ENCODE measurements at places on chromosomes 4 and X.

DNA sequence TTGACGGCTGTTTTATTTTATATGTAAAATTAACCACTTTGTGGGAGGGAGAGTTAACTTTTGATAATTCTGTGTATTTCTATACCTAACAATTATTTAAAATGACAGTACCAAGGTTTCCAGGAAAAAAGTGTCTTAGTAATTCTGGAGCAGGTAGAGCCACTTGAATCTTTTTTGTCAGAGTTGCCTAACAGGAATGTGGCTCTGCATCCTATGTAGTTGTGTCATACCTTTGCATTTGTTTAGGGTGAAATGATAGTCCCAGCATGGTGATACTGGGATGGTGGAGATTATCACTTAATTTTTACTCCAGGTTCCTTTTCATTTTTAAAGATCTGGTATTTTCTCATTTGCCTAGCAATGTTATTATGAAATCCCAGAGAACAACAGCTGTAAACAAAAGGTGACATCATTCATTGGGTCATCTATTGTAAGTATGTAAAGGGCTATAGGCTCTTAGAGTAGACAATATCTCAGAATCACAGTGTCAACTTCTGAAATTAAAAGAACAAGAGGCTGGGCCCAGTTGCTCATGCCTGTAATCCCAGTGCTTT, 9.6 kb downstream of the SGMS2 start:
- DNase-seq: no peak

DNA sequence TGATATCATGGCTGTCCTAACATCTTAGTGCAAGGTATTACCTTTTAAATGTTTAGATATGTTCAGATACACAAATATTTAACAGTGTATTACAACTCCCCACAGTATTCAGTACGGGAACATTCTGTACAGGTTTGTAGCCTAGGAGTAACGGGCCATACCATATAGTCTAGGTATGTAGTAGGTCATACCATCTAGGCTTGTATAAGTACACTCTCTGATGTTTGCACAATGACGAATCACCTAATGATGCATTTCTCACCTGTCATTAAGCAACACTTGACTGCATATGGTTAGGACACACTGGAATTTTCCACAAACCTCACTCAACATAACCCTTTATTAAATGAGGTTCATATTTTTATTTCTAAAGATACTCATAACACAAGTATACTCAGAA, 67.7 kb downstream of the THOC2 start:
- DNase-seq: no peak

- no peak for DNase-seq
Measured at GRCh38 chr4:6478546-6479220, 6.3 kb upstream of the PPP2R2C start.

DNA sequence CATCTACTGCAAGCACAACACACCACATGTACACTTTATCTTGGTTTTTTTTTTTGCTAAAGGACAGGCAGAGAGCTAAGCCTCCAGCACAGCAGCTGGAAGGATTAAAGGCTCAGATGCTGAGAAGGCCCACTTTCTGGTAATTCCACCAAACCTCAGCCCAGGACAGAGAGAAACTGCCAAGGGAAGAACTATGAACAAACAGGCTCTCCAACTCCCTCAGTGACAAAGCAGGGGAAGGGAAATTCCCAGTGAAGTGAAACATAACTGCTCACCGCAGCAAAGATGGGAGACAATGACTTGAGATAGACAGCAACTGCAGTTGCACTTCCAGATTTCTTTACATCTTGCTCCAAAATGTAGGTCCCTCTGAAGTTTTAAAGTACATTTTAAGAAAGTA, 4.8 kb downstream of the PROM1 start:
- no peak for DNase-seq

- no peak for DNase-seq
Measured at GRCh38 chr4:47342796-47343195, 120.7 kb downstream of the COMMD8 start.

DNA sequence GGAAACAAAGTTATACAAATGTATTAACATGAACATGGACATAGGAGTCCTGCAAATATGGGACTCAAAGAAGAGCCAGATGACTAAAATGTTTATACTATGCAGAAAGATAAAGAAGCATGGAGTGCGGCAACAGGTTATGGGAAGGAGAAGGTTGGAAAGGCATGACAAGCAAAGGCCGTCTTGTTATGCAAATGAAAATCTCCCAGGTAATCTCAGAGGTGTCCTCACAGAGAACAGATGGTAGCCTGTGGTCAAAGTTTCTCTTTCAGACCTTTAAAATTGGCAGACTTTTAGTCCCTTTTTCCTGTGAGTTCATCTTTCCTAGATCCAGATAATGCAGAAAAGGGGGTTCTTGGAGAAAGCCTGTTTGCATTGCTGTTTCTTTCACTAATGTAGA, 116.4 kb upstream of the BEND4 start:
- DNase-seq: no peak

DNA sequence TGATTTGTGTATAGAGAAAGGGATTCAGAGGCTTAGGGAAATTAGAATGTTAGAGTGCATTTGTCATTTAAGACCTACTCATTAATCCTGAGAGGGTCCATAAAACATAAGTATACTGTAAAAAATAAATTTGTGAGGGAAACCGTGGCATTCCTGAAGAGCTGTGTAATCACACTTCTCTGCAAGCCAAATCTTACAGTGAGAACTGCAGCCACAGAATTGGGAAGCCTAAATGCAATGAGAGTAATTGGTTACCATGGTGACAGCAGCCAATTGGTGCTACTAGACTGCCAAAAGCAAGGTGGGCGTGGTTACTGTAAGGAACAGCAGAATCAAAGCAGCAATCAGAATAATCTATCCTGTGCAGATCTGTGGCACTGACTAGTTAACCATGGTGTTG, 345.2 kb upstream of the GRID2 start:
- no peak for DNase-seq

GRCh38 chrX:151711787-151712186, 4.0 kb upstream of the FATE1 start:
- no peak for DNase-seq

DNA sequence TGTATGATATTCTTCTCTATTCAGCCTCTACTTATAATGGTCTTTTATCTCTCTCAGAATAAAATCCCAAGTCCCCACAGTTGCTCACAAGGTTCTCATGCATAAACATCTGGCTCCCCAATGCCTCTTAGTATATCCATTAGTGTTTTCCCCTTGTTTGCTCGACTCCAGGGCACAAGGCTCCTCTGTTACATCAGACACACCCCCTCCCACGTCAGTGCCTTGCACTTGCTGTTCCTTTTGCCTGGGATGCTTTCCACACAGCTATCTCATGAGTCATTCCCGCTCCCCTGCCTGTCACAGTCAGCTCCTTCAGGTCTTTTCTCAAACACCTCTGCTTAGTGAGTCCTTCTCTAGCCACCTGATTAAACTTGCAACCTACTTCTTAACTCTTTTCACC, 260.2 kb downstream of the IL1RAPL1 start:
- no peak for DNase-seq

- no peak for DNase-seq
Measured at GRCh38 chr4:137312257-137312656, 220.0 kb downstream of the PCDH18 start.

GRCh38 chr4:4455210-4455865, 68.4 kb downstream of the NSG1 start:
- no peak for DNase-seq

GRCh38 chrX:330726-331150, 12.1 kb upstream of the GTPBP6 start:
- DNase-seq: no peak

DNA sequence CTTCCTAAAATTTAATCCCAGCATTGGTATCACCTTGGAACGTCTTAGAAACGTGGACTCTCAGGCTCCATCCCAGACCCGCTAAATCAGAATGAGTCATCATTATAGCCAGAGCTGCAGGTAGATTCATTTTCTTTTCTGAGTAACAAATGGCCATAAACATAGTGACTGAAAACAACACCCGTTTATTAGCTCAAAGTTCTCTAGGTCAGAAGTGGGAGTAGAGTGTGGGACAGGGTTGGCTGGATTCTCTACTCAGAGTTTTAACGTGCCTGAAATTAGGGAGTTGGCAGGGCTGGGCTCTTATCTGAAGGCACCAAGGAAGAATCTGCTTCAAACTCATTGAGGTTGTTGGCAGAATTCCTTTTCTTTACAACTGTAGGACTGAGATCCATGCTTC, 101.8 kb upstream of the C1QTNF7 start:
- DNase-seq: no peak

GRCh38 chrX:10795721-10796120, 175.3 kb upstream of the MID1 start:
- no peak for DNase-seq

DNA sequence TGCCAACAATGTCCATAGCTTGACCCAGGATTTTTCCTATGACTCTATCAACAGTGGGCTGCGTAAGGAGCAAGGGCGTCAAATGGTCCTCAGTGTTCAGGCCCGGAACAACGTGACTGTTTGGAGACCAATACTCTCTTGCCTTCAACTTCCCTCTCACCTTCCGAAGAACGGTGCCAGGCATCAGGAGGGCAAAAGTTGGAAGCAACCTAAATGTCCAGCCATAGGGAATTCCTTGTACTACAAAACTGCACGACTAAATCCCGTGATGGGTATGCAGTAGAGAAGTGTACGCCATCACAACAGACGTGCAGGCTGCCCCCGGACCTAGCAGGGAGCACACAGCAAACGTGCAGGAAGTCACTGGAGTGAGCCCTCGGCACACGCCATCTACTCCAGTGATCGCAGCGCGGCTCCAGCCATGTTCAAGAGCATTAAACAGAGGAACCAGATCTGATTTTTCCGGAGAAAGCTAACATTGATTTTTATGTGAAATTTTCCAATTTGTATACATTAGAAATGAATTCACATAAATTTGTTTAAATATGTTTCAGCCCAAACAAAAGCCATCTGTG, 79.0 kb downstream of the JAKMIP1 start:
- DNase-seq: no peak

- no peak for DNase-seq
Measured at GRCh38 chr4:10098780-10099160, 17.8 kb downstream of the WDR1 start.

- DNase-seq: no peak
Measured at GRCh38 chr4:158121161-158121579, 51.7 kb downstream of the GASK1B start.

DNA sequence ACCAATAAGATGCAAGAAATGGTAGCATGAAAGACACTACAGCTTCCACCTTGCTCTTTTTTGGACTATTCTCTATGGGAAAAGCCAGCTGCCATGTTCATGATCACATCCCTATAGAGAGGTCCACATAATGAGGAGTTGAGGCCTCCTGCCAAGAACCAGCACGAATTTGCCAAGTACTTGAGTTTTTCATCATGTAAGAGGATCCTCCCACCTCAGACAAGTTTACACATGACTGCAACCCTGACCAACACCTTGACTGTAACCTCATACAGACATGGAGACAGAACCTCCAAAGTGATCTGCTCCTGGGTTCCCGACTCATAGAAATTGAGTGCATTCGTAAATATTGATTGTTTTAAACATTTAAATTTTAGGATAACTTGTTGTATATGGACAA, 135.2 kb upstream of the TSPAN5 start:
- DNase-seq: no peak

DNA sequence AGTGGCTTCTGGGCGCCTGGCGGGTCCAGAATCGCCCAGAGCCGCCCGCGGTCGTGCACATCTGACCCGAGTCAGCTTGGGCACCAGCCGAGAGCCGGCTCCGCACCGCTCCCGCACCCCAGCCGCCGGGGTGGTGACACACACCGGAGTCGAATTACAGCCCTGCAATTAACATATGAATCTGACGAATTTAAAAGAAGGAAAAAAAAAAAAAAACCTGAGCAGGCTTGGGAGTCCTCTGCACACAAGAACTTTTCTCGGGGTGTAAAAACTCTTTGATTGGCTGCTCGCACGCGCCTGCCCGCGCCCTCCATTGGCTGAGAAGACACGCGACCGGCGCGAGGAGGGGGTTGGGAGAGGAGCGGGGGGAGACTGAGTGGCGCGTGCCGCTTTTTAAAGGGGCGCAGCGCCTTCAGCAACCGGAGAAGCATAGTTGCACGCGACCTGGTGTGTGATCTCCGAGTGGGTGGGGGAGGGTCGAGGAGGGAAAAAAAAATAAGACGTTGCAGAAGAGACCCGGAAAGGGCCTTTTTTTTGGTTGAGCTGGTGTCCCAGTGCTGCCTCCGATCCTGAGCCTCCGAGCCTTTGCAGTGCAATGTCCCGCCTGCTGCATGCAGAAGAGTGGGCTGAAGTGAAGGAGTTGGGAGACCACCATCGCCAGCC, at the start of gene ATOH1:
TSS of gene ATOH1 (plus strand) at position 422 of the 663 bp plus-strand sequence. CDS start at position 596, 174 bp downstream.
- no peak for DNase-seq

DNA sequence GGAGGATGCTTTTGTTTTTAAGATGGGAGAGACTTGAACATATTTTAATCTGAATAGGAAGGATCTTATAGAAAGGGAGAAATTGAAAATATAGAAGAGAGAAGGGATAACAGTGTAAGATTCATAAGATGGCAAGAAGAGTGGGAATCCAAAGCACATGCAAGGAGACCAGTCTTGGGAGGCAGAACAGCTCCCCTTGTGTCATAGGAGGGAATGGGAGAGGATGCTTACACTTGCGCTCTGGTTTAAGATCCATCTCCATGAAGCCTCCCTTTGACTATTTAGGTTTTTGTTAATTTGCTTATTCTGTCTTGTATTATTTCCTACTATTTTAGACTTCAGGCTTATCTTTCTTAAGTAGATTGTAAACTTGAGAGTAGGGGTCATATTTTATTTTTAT, 42.7 kb downstream of the KIF4A start:
- no peak for DNase-seq
